ENCODE measurements at places on chromosomes 11 and 22. TPM values are rescaled to one million over a fixed set of nuclear protein-coding genes. Genes with fewer than 3 reads are reported as not detected.

- DNase-seq: no peak
Measured at GRCh38 chr11:68784653-68785052, 33.3 kb upstream of the TESMIN start.

DNA sequence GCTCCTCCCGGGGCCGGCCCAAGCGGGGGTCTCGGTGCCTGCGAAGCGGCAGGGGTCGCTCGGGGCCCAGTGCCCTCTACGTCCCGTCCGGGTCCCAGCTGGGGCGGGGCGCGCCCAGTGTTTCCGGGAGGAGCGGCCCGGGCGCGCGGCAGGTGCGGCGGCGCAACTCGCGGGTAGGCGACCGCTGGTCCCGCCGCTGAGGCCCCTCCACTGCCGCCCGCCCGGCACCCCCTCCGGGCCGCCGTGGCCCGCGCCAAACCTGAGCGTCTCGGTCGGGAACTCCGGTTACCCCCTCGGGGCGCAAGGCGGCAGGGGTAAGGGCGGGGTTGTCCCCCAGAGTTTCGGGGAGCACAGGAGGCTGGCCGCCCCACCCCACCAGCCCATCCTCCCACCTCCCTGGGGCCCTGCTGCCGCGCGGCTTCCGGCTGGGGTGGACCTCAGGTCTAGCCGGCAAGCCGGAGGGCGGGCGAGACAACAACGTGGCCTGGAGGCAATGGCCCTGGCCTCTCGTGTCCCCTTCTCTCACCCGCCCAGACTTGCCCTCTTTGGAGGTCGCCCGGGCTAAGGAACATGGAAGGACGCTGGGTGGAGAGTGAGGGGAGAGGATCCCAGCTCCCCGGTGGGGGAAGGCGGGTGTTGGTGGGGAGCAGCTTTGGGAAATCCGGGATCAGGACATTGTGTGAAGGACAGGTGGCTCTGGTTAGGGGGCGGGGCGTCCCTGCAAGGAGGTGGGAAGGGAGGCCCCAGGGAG is 398 bp upstream of the CRACR2B start:
- DNase-seq: no peak

DNA sequence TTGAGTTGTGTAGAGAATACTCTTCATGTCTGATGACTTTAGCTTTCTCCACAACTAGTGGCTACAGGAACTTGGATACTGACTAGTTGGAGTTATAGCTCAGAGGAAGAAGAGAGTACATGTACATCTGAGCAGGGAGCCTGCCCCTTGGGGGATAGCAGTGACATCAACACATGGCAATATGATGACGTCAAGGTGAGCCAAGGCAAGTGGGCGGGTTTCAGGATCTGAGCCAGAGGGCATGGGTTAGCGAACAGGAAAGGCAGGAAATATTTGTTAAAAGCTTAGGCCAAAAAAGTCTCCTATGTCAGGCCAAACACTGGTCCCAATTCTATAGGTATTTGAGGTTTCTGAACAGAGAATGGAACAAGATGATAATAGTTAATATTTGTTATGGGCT is 42.0 kb upstream of the HORMAD2 start:
- DNase-seq: peak; percentile 49

DNA sequence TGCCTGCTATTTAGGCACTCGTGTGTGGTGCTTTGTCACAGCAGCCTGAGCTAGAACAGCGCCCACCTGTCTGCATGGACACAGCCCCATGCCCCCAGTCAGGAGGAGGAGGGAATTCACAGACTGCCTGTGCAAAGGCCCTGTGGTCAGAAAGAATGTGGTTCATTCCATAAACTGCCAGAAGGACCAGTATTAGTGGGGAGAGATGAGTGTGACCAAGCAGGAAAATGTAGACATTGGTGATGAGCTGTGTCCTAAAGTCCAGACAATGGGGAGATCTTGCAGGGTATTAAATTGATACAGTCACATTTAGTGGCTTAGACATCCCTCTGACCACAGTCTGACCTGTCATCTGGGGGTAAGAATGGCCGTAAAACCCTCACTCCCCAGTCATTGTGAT is 83.7 kb upstream of the LINC01488 start:
- no peak for DNase-seq

The TREH gene
- total RNA-seq: not detected

DNA sequence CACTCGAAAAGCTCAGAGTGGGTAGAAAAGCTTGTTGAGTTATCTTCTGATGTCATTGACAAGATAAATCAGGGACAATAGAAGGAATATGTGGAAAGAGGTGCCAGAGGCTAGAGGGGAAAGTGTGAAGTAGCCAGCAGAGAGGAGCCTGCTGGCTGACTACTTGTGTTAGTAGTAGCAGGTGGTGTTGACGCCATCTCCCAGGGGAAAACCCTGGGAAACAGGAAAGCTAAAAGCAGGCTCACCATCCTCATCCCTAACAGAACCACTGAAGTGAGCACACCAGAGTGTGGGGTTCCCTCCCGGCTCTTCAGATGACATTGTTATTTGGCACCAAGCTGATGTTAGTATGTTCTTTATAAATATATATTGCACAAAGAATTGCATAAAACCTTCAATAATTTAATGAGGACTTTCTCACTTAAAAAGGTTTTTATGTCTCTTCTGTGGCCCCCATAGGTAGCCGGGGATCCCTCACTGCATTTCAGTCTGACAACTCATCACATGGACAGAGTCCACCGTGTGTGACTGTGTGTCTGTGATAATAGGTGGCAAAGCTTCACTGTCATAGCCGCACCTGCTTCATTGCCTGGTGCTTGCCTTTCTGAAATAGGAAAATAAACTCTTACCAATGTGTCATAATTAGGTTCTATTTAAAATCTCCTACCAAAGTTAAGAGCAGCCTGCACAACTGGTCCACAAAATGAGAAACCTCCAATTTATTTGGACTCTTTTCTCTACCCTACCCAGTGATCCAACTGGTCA is 63.2 kb upstream of the TOP3B start:
- no peak for DNase-seq

DNA sequence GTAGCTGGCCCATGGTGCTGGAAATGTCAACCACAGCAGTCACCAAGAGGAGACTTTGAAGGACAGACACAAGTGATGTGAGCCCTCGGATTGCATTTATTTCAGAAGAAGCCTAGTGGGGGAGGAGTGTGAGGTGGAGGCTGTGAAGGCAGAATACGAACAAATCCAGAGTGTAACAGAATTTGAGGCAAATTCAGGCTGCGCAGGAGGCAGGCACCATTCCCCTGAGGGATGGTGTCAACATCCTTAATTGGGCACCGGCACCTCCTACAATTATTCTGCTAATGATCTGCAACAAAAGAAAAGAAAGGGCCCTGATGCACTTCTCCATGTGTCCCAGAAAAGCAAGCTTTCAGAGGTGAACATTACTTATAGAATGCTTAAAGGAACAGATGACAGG is 32.2 kb downstream of the CWC15 start:
- no peak for DNase-seq

GRCh38 chr11:12528487-12528886 is 145.7 kb upstream of the TEAD1 start:
- no peak for DNase-seq

The THY1 gene
- total RNA-seq: 6.4 TPM

DNA sequence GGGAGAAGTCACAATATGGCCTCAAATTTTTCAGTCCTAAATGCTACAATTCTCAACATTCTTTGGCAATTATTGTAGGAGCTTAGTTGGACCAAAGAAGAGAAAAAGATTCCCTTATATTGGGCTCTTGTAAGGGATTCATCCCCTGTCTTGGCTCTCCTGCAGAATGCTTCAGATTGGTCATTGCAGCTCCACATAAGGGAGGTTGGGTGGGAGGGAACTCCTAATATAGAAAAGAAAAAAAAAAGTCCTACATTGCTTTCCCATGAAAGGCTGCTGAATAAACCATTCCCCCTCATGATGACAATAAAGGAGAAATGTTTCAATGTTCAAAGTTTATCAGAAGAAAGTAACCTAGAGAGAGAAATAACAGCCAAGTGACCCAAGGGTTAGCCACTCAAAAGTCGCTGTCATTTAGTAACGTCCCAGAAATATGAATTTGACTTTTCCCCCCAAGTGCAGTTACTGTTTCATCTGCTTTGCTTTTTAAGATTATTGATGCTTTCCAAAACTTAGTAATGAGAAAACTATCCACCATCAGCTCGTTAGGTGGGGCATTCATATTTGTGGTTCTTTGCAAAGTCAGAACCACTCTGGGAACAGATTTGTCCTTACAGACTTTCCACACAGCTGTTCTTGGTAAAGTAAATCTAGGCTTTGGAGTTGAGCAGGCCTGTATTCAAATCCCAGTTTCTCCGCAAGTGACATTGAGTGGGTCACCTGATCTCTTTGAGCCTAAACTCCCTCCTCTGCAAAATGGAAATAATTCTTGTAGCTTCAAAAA is 5.0 kb upstream of the SLC1A2 start:
- DNase-seq: no peak

The NUDT8 gene
- 23.4 TPM for total RNA-seq

The SMIM35 gene
- total RNA-seq: not detected

The TTLL8 gene
- not detected for total RNA-seq

- DNase-seq: no peak
Measured at GRCh38 chr11:31267720-31268119, 101.8 kb downstream of the DCDC1 start.

- no peak for DNase-seq
Measured at GRCh38 chr11:123560006-123560405, 94.4 kb downstream of the SCN3B start.

DNA sequence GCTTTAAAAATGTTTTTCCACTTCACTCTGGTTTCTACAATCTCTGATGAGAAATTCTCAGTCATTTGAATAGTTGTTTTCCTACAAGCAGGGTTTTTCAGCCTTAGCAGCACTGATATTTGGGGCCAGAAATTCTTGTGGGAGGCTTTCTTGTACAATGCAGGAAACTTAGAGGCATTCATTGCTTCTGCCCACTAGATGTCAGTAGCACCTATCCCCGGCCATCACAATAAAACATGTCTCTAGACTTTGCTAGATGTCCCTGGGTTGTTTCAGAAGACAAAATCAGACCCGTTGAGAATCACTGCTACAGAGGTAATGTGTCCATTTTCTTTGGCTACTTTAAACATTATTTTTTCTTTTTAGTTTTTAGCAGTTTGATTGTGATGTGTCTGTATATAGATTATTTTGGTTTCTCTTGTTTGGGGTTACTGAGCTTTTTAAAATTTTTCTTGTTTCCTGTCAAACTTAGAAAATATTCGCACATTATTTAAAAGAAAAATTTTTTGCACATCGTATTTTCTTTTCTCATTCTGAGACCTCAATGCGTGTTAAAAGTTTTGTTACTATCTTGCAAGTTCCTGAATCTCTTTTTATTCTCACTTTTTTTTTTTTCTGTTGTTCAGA is 60.8 kb upstream of the CCDC179 start:
- DNase-seq: peak; percentile 3

The FADS1 gene
- total RNA-seq: 100 TPM

- no peak for DNase-seq
Measured at GRCh38 chr11:123851110-123851509, 34.4 kb downstream of the TMEM225 start.

DNA sequence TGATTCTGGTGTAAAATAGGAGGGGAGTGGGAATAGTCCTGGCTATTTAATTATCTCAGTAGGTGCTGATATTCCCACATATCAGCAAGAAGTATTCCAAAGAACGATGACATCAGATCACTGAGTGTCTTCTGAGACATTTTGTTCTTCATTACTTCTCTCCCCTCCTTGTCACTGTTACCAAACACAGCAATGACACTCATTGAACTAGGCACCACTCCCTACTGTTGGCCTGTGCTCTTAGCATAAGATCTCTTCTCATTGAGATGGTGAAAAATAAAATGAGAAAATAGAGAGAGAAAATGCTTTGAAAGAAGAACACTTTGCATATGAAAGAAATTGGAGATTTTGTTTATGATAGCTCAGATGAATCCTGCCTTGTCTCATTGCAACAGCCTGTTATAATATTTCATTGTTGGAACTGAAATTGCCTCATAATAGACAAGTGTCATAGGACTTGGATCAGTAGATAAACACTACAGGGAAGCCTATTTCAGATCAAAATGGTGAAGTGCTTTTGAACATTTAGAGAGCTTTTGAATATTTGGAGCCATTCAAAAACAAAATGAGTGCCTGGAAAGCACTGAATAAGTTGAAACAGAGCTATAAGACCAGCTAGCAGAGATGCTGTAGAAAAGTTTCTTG is 11.3 kb upstream of the ETS1 start:
- DNase-seq: no peak

DNA sequence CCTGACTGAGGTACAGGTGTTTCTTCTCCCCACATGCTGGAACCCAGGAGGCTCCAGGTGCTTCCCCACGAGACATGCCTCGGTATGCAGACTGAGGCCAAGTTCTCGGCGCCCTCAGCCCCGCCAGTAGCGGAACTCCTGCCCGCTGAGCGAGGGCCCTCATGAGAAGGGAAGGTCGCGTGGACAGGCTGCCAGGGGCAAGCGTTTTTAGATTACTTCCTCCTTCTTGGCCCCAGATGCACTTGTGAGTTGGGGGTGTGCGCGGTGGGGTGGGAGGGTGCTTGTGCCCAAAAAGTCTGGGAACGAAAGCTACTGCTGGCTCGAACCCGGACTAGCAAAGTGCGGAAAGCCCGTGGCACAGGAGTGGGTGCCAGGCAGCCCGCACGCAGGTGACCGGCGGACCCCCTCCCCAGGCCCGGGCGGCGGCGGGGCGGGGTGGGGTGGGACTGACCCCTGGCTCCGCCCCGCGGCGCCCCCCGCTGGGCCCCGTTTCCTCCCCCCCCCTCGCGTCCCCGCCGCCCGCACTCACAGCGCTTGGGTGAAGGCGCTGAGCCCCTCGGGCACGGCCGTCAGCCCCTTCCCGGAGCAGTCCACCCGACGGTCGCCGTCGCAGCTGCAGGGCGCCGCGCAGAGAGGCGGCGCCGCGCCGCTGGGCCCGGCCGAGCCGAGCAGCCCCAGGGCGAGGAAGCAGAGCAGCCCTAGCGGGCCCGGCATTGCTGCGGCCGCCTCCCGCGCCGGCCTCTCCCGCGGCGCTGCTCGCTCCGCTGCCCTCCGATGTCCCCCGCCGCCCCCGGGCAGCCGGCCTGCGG is 797 bp downstream of the LGR4 start:
- DNase-seq: no peak

The GGTLC3 gene
- not detected for total RNA-seq

The CRYBB2 gene
- total RNA-seq: not detected

The MAML2 gene
- 4.9 TPM for total RNA-seq

The UVRAG gene
- 7.4 TPM for total RNA-seq

The SLC17A6 gene
- not detected for total RNA-seq

The OR4D6 gene
- not detected for total RNA-seq

The HBG2 gene
- not detected for total RNA-seq

The RCOR2 gene
- 4.8 TPM for total RNA-seq

The BATF2 gene
- 0.35 TPM for total RNA-seq

All from epithelial cell of proximal tubule (primary cell).